ENCODE measurements at places on chromosomes 11 and 22.

DNA sequence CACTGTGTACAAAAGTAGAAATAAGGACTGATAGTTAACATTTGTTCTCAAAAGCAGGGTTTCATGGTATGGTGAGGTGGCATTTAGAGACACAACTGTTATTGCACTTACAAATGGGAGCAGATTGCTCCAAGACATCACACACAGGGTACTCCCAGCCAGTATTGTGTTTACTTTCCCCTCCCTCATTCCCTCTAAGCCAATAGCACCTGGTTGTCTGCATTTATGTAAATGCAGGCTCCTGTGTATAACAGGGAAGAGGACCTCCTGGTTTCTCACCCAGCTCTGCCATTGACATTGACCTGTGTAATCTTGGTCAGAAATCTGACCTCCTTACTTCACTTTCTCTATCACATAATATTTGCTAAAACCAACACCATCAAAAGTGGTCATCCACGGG is 154.4 kb downstream of the NAV2 start:
- no peaks in the 10 kb centered on the region for H3K36me3 ChIP-seq
- H3K4me1 ChIP-seq, result no peaks in the 10 kb centered on the region
- no peak overlapping the region for H3K4me3 ChIP-seq
- no peak for DNase-seq

DNA sequence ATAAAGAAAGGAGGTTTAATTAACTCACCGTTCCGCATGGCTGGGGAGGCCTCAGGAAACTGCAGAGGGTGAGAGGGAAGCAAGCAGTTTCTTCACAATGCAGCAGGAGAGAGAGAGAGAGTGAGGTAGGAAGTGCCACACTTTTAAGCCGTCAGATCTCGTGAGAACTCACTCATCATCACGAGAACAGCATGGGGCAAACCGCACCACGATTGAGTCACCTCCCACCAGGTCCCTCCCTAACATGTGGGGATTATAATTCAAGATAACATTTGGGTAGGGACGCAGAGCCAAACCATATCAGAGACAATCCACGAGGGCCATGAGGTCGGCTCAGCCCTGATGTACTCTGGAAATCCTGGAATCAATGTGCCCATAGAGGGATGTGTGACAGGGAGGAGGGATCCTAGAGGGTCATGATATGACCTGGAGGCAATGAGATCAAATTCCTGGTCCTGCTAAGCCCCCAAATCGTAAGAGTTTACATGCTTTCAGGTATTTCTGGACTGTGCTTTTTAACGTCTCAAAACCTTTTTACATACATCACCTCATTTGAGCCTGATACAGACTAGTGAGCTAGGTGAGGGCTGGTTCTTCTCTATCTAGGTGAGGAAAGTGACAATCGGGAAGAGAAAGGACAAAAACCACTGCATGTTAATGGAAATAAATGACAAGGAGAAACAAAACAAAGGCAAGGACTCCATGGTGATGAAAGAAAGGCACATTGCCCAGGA is 19.5 kb upstream of the RASSF10 start:
- peaks cover 4% of the 10 kb centered on the region for H3K27me3 ChIP-seq
- H3K4me1 ChIP-seq, result no peaks in the 10 kb centered on the region
- no peaks in the 10 kb centered on the region for H3K36me3 ChIP-seq
- no peak for DNase-seq
- no peak overlapping the region for H3K27ac ChIP-seq

DNA sequence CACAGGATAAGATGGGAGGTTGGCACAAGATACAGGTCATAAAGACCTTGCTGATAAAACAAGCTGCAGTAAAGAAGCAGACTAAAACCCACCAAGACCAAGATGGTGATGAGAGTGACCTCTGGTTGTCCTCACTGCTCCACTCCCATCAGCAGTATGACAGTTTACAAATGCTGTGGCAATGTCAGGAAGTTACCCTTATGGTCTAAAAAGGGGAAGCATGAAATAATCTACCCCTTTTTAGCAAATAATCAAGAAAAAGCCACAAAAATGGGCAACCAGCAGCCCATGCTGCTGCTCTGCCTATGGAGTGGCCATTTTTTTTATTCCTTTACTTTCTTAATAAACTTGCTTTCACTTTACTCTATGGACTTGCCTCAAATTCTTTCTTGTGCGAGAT is 8.7 kb upstream of the PIWIL4 start:
- DNase-seq, result no peak
- no peaks in the 10 kb centered on the region for H3K4me1 ChIP-seq
- H3K36me3 ChIP-seq, result no peaks in the 10 kb centered on the region
- no peak overlapping the region for H3K27ac ChIP-seq
- H3K27me3 ChIP-seq, result no peaks in the 10 kb centered on the region
- H3K4me3 ChIP-seq, result no peak overlapping the region

DNA sequence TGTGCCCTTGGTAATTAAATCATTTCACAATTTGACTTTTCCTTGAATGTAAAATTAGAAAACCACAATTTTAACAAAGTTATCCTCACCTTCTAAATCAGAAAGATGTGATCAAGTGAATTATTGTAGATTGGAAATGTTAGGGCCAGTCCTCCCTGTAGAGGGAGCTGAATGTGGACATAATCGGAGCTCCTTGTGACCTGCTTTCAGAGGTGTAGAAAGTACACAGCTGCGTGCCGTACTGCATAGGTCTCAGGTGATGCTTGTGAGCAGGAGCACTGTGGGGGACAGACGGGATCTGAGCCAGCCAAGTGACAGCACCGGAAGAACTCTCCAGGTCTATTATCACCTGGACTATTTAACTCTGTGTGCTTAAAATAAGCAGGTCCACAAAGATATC is 338.0 kb downstream of the AASDHPPT start:
- H3K36me3 ChIP-seq, result no peaks in the 10 kb centered on the region
- DNase-seq, result no peak
- no peak overlapping the region for H3K27ac ChIP-seq
- H3K27me3 ChIP-seq, result no peaks in the 10 kb centered on the region

- H3K27me3 ChIP-seq, result peaks cover 10% of the 10 kb centered on the region
- H3K4me3 ChIP-seq, result no peak overlapping the region
- DNase-seq, result no peak
- no peaks in the 10 kb centered on the region for H3K36me3 ChIP-seq
Measured at GRCh38 chr11:109968299-109968698, 124.9 kb upstream of the ZC3H12C start.

- peak overlapping the region; percentile 99 for H3K4me3 ChIP-seq
- no peaks in the 10 kb centered on the region for H3K27me3 ChIP-seq
- peaks cover 77% of the 10 kb centered on the region for H3K4me1 ChIP-seq
- peak overlapping the region; percentile 82 for H3K27ac ChIP-seq
Measured at GRCh38 chr11:3834664-3835461, 5.9 kb downstream of the RHOG start.

GRCh38 chr11:27512238-27512637 is 5.7 kb upstream of the LIN7C start:
- H3K4me3 ChIP-seq, result no peak overlapping the region
- H3K27me3 ChIP-seq, result no peaks in the 10 kb centered on the region
- H3K27ac ChIP-seq, result no peak overlapping the region
- H3K36me3 ChIP-seq, result no peaks in the 10 kb centered on the region
- DNase-seq, result no peak

GRCh38 chr11:99584830-99585229 is 564.1 kb downstream of the CNTN5 start:
- peaks cover 2% of the 10 kb centered on the region for H3K36me3 ChIP-seq
- H3K4me3 ChIP-seq, result no peak overlapping the region
- no peaks in the 10 kb centered on the region for H3K4me1 ChIP-seq

GRCh38 chr11:88195908-88196307 is 20.7 kb upstream of the RAB38 start:
- H3K36me3 ChIP-seq, result no peaks in the 10 kb centered on the region
- no peaks in the 10 kb centered on the region for H3K4me1 ChIP-seq
- H3K27ac ChIP-seq, result no peak overlapping the region
- no peak overlapping the region for H3K4me3 ChIP-seq
- H3K27me3 ChIP-seq, result peaks cover 36% of the 10 kb centered on the region

DNA sequence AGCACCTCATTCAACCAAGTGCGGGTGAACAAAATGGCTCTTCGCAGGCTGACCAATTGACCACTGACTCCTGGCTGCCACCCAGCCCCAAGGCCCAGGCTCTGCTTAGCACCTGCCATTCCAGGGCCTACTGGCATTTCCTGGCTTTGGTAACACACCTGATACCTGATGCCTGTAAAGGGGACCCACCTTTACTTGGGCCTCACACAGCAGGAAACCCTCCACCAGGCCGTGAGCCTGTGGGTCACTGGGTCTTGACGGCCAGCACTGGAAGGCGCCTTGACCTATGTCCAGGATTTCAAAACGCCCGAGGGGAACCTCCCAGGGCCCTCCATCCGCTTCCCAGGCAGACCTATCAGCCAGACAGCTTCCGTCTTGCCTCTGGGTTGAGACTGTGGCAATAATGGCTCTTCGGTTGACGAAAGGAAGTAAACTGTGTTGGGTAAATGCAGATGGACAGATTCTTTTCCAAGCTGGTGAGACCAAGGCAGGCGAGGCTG is 16.8 kb upstream of the TMEM184B start:
- H3K4me1 ChIP-seq, result no peaks in the 10 kb centered on the region
- DNase-seq, result no peak
- H3K27ac ChIP-seq, result no peak overlapping the region
- peaks cover 3% of the 10 kb centered on the region for H3K36me3 ChIP-seq
- no peak overlapping the region for H3K4me3 ChIP-seq

DNA sequence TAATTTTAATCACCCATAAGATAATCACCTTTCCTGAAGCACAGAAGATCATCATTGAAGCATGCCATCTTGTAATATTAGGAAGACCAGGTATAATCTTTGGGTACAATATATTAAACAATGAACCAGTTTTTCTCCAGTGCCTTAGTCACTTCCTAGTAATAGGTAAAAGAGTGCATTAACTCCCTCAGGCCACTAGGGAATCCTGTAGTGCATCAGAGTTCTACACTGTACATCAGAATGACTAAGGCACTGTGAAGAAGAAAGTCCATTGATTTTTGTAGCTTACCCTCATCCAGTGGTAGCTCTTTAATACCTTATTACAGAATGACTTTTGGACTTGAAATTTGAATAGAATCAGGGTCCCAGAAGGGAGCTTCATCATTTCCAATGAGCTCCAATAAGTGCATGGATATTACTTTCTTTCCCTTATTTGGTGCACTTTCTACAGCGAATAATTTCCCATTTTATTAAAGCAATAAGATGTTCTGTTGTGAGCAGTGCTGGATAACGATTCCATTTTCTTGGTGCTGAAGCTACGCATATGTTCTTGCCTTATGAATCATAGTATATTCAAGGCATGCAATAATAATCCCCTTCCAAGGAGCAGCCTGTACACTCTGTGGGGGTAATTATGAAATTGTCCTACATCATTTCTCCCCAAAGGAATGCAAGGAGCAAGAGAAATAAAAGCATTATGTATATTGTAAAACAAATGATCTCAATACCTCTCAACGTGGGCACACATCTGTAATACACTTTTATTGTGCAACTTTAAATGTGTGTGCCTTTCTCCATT is 4.7 kb downstream of the C11orf87 start:
- H3K36me3 ChIP-seq, result no peaks in the 10 kb centered on the region
- DNase-seq, result no peak
- H3K4me1 ChIP-seq, result peaks cover 2% of the 10 kb centered on the region
- H3K4me3 ChIP-seq, result no peak overlapping the region
- H3K27me3 ChIP-seq, result peaks cover 16% of the 10 kb centered on the region

DNA sequence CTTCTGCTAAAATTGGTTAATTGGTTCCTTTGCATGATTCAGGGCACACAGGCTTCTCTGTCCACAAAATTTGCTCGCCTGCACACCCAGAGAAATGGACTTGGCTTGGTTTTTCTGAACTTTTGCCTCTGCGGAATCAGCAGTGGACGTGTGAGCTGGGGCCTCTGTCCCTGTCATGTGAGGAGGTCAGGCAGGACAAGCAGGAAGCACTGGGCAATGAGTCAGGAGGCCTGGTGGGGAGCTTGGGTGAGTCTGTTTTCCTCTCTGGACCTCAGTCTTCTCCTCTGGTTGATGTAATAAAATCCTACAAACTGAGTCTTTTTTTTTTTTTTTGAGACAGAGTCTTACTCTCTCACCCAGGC is 10.4 kb upstream of the CELSR1 start:
- H3K27ac ChIP-seq, result no peak overlapping the region
- H3K27me3 ChIP-seq, result peaks cover 2% of the 10 kb centered on the region
- no peaks in the 10 kb centered on the region for H3K36me3 ChIP-seq
- no peak overlapping the region for H3K4me3 ChIP-seq

DNA sequence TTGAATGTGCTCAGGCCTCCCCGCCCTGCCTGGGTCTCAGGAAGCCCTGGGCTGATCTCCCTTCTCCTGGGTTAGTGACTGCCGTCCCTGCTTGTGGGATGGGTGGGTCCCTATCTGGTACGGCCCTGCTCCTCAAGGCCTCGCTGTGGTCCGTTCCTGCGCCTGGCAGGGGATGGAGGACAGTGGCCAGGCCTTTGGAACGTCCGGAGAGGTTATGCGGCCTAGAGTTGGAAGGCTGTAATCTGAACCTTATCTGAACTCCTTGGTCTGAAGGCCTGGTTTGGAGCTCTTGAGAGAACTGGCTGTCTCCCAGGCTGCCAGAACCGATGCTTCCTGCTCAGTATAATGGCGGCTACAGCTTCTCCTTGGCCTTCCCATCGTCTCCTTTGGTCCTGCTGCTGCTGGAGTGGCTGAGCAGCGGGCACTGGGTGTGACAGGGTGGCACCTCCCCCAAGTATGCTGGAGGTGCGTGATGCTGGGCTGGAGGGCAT is 72.8 kb downstream of the FLI1 start:
- H3K4me3 ChIP-seq, result no peak overlapping the region
- H3K4me1 ChIP-seq, result peaks cover 3% of the 10 kb centered on the region
- H3K36me3 ChIP-seq, result peaks cover 67% of the 10 kb centered on the region

- DNase-seq, result peak; percentile 29
- peaks cover 12% of the 10 kb centered on the region for H3K4me1 ChIP-seq
- H3K27me3 ChIP-seq, result peaks cover 5% of the 10 kb centered on the region
- H3K36me3 ChIP-seq, result peaks cover 3% of the 10 kb centered on the region
Measured at GRCh38 chr11:72482211-72482812, 48.0 kb upstream of the CLPB start.

DNA sequence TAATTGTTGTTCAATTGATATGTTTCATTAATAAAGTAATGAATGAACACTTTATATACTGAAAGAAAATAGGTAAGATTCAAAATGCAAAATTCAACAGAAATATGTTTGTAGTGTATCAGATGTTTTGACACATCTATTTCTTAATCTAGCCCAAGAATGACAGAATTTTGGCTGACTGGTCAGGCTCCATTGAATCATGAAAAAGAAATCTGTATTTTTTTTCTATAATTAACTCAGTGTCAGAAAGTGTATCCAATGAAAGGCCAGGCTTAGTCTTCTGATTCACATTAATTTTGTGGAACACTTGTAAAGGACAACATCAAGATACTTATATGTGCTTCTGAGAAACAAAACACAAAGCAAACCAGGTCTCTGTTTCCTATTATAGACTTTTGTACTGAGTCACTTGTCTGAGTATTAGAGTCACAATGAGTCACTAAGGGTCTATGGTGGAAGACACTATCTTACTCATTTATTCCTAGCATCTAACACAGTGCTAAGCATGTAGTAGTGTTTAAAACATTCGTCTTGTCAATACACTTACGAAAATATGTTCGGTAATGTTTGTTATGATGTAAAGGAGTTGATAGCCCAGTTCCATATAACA is 297.7 kb upstream of the CCDC90B start:
- H3K4me1 ChIP-seq, result no peaks in the 10 kb centered on the region
- H3K4me3 ChIP-seq, result no peak overlapping the region
- H3K36me3 ChIP-seq, result no peaks in the 10 kb centered on the region
